ENCODE measurements at places on chromosomes 3 and 15. TPM values are rescaled to one million over a fixed set of nuclear protein-coding genes. Genes with fewer than 3 reads are reported as not detected.
A peak's percentile ranks its signal among the peaks of the same experiment; 100 is the strongest.

- DNase-seq = no peak
Measured at GRCh38 chr3:136939489-136939888, 18.3 kb upstream of the IL20RB start.

DNA sequence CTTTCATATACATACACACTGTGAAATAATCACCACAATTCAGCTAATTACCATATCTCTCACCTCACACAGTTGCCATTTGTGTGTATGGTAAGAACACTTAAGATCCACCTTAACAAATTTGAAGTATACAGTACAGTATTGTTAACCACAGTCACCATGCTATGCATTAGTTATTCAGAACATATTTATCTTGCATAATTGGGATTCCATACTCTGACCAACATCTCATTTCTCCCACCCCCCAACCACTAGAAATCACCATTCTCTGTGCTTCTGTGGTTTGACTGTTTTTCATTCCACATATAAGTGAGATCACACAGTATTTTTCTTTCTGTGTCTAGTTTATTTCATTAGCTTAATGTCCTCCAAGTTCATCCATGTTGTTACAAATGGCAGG lies 247.7 kb upstream of the CTNNB1 start:
- no peak for DNase-seq

Gene KLF15
- 35.0 TPM for total RNA-seq

Gene SPATA12
- 0.13 TPM for total RNA-seq

Gene NRROS
- total RNA-seq = 3.7 TPM

Gene WDR48
- total RNA-seq = 38.4 TPM

DNA sequence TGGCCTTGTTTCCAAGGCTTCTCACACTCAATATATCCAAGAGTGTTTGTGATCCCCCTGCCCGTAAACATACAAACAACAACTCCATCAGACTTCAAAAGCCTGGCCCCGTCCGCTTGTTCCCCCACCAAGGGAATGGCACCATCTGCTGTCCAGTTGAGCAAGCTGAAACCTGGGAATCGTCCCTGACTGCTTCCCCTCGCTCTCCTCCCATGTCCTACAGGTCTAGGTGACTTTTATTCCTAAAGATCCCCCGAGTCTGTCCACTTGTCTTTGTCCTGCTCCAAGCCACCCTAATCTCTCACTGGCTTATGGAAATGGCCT lies 27.9 kb upstream of the FAM174B start:
- no peak for DNase-seq

Gene GADL1
- not detected for total RNA-seq

Gene LRIG1
- total RNA-seq = 84.2 TPM

DNA sequence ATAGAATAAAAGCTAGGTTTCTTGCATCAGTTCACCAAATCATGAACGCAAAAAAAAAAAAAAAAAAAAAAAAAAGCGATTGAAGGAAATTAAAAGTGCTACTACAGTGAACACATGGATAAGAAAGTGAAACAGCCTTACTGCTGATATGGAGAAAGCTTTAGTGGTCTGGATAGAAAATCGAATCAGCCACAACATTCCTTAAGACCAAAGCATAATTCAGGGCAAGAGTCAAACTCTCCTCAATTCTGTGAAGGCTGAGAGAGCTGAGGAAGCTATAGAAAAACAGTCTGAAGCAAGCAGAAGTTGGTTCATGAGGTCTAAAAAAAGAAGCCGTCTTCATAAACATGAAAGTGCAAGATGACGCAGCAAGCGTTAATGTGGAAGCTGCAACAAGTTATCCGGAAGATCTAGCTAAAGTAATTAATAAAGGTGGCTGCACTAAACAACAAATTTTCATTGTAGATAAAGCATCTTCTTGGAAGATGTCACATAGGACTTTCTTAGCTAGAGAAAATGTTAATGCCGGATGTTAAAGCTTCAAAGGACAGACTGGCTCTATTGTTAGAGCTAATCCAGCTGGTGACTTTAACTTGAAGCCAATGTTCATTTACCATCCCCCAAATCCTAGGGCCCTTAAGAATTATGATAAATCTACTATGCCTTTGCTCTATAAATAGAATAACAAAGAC lies 19.2 kb downstream of the P3H2 start:
- DNase-seq = no peak

GRCh38 chr15:57780471-57780870 lies 74.0 kb downstream of the POLR2M start:
- DNase-seq = no peak

DNA sequence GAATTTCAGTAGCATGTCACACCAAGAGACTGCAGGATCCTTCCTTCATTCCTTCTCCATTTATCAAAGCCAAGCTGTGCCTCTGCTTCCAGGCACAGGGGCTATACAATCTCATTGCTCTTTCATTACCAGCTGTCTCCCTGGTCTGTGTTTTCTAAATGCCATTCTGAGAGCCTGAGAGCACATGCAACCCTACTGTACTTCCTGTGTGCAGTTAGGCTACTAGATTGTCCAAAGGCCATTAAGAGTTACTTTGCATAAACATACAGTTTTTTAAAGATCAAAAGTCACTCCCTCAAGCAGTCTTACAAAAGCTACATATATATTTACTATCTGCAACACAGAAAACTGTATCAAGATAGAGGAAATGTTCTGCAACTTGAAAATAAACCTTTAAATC lies 110.1 kb downstream of the CFAP44 start:
- DNase-seq = no peak

GRCh38 chr15:80777137-80777536 lies 2.0 kb upstream of the CEMIP start:
- no peak for DNase-seq

Gene CNTN4
- not detected for total RNA-seq

Gene CHST13
- not detected for total RNA-seq

DNA sequence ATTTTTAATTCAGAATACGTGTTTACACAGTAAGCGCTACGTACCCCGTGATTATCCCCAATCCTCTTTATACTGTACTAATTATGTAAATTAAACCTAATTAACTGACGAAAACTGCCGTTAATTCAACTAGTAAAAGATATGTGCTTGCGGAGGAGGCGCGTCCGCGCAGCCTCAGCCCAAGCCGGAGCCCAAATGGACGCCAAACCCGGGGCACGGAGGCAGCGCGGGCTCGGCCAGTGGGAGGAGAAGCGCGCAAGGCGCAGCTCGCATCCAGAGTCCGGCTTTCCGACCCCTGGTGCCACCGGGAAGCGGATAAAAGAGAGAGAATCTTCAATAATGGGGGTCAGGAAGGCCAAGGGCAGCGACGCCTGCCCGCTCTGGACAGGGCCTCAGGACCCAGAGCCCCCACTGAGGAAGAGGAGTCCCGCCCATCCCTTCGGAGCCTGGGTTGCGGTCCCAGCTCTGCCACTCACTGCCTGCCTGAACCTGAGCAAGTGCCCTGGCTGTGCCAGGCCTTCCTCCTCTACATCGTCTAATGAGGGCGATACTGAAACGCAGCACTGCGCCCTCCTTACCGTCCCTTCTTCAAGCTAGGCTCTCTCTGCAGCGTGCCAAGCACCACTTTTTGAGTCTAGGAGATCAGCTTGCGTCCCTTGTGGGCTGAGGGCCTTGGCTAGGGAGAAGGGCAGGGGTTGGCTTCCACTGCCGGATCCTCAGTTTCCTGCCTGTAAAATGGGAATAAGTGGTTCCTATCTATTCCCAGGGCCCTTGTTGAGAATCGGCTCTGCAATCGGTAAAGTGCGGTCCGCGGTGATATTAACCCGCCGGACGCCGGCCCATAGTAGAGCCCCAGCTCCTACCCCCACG lies 5.0 kb upstream of the SKOR1 start:
- no peak for DNase-seq

DNA sequence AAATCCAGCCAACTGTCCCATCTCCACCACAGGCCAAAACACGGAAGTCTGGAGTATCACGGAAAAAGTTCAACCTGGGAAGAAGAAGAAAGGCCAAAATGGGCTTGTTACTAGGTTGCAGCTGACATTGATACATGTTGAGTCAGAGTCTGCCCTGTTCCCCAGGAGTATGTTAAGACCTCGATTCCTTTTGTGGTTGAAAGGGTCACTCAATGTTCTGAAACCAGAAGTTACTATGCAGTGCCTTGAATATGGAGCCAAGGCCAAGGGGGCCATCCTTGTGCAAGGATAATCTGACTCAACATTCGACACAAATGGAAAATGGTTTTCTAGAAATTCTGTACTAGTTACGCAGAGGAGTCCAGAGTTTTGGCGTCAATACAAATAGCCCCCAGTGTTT lies 104.2 kb downstream of the DGKG start:
- DNase-seq = no peak

Gene LSAMP
- 0.76 TPM for total RNA-seq

- DNase-seq = no peak
Measured at GRCh38 chr15:62109982-62110851, 43.4 kb downstream of the C2CD4A start.

Gene BSN
- total RNA-seq = 0.27 TPM

DNA sequence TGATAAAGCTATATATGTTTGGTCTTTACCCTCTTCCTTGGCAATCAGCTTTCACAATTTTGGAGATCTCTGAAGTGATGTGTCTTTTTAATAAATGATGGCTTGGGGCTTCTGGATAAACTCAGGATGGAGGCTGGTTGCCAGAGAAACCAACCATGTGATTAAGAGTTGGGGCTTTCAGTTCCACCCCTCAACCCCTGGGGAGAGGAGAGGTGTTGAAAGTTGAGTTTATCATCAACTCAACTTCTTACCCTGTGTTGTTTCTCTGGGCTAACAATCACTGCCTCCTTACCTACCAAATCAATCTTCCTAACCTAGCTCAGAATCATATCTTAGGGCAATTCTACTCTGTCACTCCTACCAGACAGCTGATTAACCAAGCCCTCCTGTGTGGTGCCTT lies 735.8 kb downstream of the ZPLD1 start:
- no peak for DNase-seq

GRCh38 chr3:183435661-183436060 lies 7.2 kb upstream of the MCF2L2 start:
- DNase-seq = peak; percentile 70

GRCh38 chr15:40163657-40164416 lies 3.0 kb downstream of the BUB1B start:
- no peak for DNase-seq

- no peak for DNase-seq
Measured at GRCh38 chr3:114274929-114275328, 18.9 kb upstream of the TIGIT start.

Gene CCR5
- total RNA-seq = not detected

- DNase-seq = peak; percentile 6
Measured at GRCh38 chr15:29568840-29569532, 253.3 kb downstream of the TJP1 start.

DNA sequence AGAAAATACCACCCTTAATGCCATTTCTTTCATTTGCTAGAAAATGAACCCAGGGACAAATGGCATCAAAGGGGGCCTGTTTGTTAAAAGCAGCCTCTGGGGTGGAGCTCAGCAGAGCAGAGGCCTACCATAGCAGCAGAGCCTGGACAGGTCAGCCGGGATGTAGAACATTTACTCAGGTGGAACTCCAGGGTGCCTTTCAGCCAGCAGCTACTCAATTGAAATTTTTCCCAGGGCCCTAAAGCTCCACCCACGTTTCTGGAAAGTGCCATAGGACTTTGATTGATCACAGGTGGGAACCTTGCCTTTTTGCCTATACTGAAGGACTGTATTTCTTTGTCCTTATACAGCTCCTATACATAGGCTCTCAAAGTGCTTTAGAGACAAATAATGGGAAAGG lies 74.5 kb upstream of the C15orf61 start:
- DNase-seq = no peak

Gene TRAT1
- not detected for total RNA-seq

- DNase-seq = no peak
Measured at GRCh38 chr3:46472736-46473135, 8.0 kb upstream of the LTF start.

Gene PATL2
- 8.8 TPM for total RNA-seq

Gene FAM107A
- total RNA-seq = not detected

DNA sequence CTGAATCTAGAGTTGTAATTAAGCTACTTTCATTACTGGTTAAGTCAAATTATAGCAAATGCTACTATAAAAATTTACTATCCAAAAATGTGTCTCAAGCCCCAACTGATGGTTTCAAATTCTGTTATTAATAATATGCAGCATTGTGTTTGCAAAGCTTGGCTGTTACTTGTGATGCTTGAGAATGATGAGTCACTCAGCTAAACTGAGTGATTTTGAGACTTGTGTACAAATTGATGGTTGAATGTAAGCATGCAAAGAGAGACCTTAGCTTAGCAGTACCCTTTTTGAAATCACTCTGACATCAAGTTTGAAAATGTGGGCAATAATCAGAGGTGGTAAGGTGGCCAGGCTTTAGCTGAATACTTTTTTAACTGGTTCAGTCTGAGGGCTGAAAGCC lies 27.6 kb downstream of the OPA1 start:
- no peak for DNase-seq

- DNase-seq = no peak
Measured at GRCh38 chr3:171532294-171532693, 72.1 kb upstream of the TNIK start.

DNA sequence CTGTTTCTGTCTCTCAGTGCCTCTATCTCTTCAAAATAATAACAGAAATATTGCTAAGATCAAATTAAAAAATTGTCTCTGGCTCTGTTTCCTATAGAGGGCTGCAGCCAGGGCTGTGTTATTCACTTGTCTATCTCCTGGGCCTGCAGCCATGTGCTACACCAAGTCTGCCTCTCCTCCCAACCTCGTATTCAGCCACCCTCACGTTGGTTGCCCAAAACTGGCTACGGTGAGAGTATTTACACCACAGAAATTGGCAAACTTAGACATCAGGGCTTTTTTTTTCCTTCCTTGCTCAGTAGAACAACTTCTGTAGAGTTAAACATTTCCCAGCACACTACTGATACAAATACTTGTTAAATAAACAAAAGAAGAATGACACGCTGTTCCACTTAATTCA lies 320.9 kb upstream of the ICE2 start:
- no peak for DNase-seq

Gene SAMD7
- 0.96 TPM for total RNA-seq

DNA sequence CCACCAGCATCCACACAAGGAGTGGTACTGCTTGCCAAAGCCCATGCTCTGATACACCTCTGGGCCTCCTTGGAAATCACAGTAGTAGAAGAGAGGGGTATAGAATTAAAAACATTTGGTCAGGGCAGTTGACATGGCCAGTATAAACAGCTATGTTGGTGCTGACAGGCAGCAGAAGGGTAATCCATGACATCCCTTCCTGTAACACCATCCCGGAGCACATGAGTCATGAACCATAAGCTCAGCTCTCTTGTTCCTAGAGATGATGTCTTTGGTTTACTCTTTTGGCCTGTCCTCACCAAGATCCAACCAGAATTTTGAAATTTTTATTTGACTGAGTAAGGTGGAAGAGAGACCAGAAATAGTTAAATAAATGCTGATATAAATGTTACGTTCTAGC lies 132.6 kb upstream of the CTDSPL start:
- no peak for DNase-seq

Gene ACTRT3
- total RNA-seq = 1.2 TPM

All from OCI-LY7 (cell line).